ENCODE measurements at places on chromosomes 13 and 19.

- no peak for DNase-seq
Observed at GRCh38 chr19:50065938-50066337, 40.1 kb downstream of the ZNF473 start.

DNA sequence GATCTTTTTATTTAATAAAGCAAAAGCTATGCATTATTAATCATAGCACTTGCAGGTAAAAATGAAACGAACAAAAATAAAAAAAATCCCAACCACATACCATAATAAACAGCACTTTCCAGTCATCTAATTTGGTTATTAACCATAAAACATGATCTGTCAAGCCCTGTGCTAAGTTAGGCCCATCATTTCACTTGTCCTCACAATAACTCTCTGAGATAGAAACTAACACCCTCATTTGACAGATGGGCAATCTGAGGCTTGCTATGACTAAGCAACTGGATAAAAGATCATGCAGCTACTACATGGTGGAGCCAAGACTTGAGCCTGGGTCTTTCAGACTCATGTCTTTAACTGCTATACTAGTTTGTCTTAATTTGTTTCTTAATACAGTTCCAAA lies 21.8 kb downstream of the PROSER1 start:
- DNase-seq, result no peak

DNA sequence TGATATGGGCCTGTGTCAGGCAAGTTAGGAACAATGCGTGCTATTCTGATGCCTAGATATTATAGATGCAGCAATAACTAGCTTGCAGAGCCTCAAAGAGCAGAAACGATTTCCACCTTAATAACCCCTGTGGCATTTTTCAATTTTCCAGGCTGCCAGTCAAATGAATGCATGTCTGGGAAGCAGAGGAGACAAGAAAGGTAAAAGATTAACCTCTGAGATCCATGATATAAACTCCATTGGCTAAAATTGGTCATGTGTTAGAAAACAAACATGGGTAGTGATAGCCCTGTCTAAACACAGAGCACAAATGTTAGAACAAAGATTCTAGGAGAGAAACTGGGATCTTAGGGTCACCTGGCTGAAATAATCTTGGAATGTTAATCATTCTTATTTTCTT lies 811.1 kb downstream of the DIAPH3 start:
- no peak for DNase-seq

- DNase-seq, result no peak
Observed at GRCh38 chr13:42751693-42752092, 29.7 kb upstream of the FAM216B start.

GRCh38 chr19:2607712-2608601 lies 94.5 kb downstream of the GNG7 start:
- no peak for DNase-seq

DNA sequence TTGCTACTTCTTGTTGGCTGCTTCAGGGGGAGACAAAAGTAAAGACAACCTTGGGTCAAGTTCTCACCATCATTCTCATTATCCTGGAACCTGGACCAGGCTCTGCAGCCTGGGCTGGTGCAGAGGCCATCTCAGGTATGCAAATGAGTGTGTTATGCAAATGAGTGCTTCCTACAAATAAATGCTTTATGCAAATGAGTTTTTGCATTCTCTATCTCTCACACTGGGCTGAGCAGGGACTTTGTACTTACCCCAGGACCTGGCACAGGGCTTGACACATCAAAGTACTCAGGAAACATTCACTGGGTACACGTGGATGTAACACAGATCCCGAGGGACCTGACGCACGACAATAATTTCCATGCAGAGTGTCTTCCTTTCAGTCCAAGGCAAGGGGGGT lies 103.0 kb downstream of the DNAJC15 start:
- DNase-seq, result no peak

- DNase-seq, result no peak
Observed at GRCh38 chr13:79037197-79037596, 368.9 kb downstream of the RBM26 start.

DNA sequence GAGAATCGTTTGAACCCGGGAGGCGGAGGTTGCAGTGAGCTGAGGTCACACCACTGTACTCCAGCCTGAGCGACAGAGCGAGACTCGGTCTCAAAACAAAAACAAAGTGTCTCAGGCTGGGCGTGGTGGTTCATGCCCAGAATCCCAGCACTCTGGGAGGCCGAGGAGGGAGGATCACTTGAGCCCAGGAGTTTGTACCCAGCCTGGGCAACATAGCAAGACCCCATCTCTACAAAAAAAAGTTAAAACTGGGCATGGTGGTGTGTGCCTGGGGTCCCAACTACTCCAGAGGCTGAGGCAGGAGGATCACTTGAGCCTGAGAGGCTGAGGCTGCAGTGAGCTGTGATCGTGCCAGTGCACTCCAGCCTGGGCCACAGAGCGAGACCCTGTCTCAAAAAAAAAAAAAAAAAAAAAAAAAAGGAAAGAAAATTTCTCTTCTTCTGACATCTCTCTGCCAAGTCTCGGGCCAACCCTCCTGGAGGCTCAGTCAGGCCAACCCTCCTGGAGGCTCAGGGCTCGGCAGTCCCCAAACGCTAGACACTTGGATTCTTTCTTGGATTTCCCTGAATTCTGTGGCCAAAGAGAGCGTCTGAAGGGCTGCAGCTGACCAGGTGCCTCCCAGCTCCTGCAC lies 26.3 kb downstream of the ARID3A start:
- DNase-seq, result no peak

GRCh38 chr19:6239401-6239844 lies 40.4 kb downstream of the MLLT1 start:
- DNase-seq, result peak; percentile 84

DNA sequence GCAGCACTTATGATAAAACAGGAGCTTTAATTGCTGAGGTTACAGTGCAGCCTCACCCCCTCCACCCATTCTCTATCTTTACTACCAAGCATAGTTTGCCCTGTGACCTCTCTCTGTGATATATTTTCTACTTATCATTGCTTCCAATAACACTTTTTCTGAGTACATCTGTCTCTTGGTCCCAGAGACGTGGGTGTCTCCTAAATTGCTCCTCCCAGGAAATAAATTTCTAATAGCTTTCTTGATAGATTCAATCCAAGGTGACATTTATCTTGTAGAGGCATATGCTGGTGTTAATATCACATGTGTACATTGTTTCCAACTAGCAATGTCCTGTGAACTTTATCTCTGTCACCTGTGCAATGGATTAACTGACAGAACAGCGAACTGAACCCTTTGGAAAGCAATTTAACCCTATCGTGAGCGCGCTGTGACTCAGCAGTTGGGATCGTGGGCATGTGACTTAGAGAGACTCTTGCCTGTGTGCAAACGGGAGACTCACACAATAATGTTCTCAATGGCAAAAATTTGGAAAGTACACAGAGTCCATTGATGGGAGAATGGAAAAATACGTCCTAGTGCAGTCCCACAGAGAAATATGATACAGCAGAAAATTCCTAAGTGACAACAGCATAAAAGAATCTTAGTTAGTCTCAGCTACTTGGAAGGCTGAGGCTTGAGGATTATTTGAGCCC lies 7.0 kb upstream of the MAP2K2 start:
- peak; percentile 69 for DNase-seq

GRCh38 chr19:55319785-55320184 lies 5.4 kb downstream of the TMEM150B start:
- no peak for DNase-seq

GRCh38 chr13:23003446-23003845 lies 177.3 kb upstream of the SGCG start:
- DNase-seq, result no peak

DNA sequence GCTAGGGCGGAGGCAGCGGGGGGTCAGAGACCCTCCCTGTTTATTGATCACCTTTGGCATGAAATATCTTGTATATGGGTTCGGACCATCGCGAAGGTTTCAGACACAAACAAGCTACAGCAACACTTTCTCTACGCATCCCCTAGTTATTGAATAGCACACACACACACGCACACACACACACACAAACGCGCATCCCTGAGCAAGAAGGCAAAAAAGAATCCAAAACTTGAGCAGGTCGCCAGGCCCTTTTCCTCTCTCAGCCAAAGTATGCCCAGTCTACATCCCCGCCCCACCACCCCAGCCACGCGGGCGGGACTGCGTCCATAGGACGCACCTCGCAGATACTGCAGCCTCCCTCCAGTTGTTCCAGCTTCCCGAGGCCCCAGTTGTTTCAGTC lies 16.0 kb downstream of the POU4F1 start:
- no peak for DNase-seq

DNA sequence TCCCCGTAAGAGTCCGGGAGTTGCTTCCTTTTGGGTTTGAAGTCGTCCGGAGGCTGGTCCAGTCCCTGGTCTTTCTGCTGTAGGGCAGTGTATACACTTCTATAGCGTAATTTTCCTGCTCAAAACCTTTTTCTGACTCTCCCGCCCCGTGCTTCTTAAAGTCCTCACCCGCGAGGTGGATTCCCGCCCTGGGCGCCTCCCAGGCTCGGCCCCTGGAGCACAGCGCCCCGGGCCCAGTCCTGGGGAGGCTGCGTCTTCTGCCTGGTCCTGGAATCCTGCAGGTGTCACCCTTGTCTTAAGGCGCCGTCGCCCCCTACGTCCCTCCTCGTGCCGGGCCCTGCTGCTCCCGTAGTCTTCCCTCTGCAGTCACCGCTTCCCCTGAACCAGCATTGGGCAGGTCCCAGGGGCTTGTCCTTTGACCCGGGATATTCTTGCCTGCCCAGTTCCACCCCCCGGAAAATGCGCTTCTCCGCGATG lies 34.4 kb upstream of the ZNF808 start:
- DNase-seq, result no peak

DNA sequence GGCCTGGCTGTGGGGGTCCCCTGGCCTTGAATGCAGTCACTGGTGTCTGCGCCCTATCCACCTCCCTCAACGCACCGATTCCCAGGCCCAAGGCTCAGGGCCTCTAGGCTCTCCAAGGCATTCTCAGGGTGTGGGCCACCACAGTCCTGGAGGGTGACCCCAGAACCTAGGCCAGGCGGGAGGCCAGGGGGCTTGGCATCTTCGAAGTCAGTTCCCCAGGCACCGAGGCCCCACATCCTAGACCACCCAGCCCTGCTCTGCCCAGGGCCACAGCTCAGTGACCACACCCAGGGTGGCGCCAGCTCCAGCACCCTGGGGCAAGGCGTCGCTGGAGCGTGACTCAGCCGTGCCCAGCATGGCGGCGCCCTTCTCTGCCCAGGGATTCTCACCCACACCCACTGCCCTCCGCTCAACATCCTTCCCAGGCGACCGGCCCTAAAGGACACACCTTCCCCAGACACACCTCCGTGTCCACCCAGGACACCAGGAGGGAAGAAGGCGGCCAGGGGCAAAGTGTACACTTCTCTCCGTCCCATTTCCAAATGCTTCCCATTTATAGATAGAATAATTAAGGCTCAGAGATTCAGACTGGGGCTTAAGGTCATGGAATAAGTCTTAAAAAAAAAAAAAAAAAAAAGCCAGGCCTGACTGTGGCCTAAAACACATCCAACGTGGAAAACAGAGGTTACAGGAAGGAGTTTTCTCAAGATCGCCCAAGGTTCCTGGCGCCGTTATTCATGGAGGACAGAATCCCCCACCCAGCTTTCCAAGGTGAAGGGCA lies 36.4 kb upstream of the NANOS3 start:
- peak; percentile 62 for DNase-seq

- DNase-seq, result no peak
Observed at GRCh38 chr19:51576850-51577249, 5.8 kb downstream of the ZNF175 start.

DNA sequence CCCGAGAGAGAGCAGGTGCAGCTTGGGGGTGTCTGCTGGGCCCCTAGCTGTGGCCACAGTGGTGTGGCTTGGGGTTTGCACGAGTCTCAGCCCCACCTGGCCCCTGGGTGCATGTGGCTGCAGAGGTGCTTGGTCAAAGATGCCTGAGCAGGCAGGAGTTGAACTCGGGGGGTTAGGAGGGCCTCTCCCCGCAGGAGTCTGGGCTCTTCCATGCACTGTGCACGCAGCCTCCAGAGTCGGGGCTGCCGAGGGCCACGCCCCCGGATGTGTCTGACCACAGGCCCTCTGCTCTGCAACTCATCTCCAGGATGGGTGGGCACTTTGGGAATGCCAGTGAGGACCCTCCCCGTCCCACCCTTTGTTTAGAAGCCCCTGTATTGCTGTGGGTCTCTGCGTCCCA lies 91.5 kb upstream of the MCF2L start:
- no peak for DNase-seq

GRCh38 chr13:42075517-42075916 lies 27.1 kb downstream of the DGKH start:
- peak; percentile 3 for DNase-seq

- DNase-seq, result no peak
Observed at GRCh38 chr19:3010871-3011270, 18.2 kb downstream of the TLE2 start.

- DNase-seq, result no peak
Observed at GRCh38 chr13:66914155-66914554, 316.0 kb downstream of the PCDH9 start.

DNA sequence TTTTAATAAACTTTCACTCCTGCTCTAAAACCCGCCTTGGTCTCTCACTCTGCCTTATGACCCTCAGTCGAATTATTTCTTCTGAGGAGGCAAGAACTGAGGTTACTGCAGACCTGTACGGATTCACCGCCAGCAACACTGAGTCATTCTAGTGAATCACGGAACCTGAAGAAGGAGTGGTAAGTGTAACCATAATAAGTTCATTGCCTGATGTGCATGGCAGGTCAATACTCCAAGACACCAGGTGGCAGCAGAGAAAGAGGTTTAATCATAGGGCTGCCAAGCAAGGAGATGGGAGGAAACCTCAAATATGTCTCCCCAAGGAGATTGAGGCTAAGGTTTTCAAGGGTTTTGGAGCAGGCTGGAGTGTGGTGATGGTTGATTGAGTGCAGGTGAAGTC lies 204.3 kb upstream of the IPO5 start:
- peak; percentile 85 for DNase-seq

DNA sequence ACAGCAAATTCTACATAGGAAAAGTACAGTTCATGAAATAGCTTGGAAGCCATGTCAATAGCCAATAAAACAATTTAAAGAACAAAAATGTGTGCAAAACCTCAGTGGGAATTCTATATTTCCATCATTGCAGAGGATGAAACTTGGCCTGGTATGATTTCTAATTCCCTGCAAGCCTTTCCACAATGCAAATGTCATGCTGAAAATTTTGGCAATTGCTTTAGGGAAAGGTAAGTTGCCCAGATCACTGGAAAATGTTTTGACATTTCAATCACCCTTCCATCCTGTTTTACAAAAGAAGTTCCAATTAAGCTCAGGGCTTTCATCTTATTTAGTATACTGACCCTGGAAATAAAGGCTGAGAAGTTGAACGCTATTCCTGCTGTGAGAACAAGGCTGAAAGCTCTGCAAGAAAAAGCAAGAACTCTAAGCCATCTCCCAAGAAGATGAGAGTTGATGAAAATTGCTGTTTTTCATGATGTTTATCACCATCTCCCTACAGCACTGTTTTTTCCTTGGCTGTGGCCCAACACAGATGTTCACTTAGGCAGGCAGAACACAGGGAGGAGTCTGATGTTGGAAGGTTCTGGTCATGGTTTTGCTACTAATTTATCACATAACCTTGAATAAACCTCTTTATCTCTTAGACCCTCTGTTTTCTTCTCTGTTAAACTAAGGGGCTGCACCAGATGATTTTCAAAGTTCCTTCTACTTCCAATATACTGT lies 263.7 kb downstream of the KCTD12 start:
- DNase-seq, result no peak

- DNase-seq, result no peak
Observed at GRCh38 chr19:45774765-45775164, 5.7 kb upstream of the SIX5 start.
